ENCODE measurements at places on chromosomes 3 and 15. TPM values are rescaled to one million over a fixed set of nuclear protein-coding genes. Genes with fewer than 3 reads are reported as not detected.
A peak's percentile ranks its signal among the peaks of the same experiment; 100 is the strongest.

GRCh38 chr3:58006661-58007060 lies 1.6 kb upstream of the FLNB start:
- no peak overlapping the region for H3K27ac ChIP-seq
- no peak for DNase-seq
- H3K4me1 ChIP-seq: peaks cover 25% of the 10 kb centered on the region
- H3K27me3 ChIP-seq: peaks cover 2% of the 10 kb centered on the region
- peaks cover 6% of the 10 kb centered on the region for H3K36me3 ChIP-seq

- peaks cover 15% of the 10 kb centered on the region for H3K27me3 ChIP-seq
- no peak overlapping the region for H3K27ac ChIP-seq
- H3K36me3 ChIP-seq: no peaks in the 10 kb centered on the region
Observed at GRCh38 chr3:151935446-151935845, 62.0 kb downstream of the SUCNR1 start.

GRCh38 chr3:155852341-155852740 lies 1.9 kb downstream of the SLC33A1 start:
- no peak for DNase-seq
- peak overlapping the region; percentile 96 for H3K27ac ChIP-seq
- H3K4me3 ChIP-seq: peak overlapping the region; percentile 91
- peaks cover 50% of the 10 kb centered on the region for H3K4me1 ChIP-seq
- peaks cover 33% of the 10 kb centered on the region for H3K36me3 ChIP-seq

DNA sequence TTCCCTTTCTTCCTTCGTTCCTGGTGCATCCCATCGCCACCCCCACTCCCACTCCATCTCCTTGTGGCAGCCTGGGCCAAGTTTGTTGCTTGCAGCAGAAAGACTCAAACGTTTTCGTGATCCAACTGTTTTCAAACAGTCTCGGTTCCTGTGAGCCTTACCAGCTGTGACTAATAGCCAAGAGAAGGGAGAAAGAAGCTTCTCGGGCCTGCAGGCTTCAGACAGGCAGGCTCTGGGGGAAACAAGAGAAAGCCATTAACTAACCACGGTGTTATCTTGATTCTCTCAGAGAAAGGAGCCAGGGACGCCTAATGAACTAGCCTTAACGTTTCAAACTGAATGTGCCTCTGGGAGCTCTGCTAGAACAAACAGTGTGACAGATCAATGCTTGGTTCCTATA lies 742.0 kb downstream of the NR2F2 start:
- H3K27ac ChIP-seq: no peak overlapping the region
- H3K4me3 ChIP-seq: no peak overlapping the region
- DNase-seq: no peak
- H3K4me1 ChIP-seq: no peaks in the 10 kb centered on the region
- no peaks in the 10 kb centered on the region for H3K27me3 ChIP-seq

- no peaks in the 10 kb centered on the region for H3K4me1 ChIP-seq
- no peaks in the 10 kb centered on the region for H3K36me3 ChIP-seq
- DNase-seq: no peak
- H3K27me3 ChIP-seq: no peaks in the 10 kb centered on the region
- H3K4me3 ChIP-seq: no peak overlapping the region
- H3K27ac ChIP-seq: no peak overlapping the region
Observed at GRCh38 chr15:47331829-47332393, 385.4 kb upstream of the SEMA6D start.

- no peaks in the 10 kb centered on the region for H3K4me1 ChIP-seq
- peaks cover 48% of the 10 kb centered on the region for H3K27me3 ChIP-seq
- DNase-seq: no peak
- H3K4me3 ChIP-seq: no peak overlapping the region
Observed at GRCh38 chr3:53899750-53900149, 8.1 kb upstream of the SELENOK start.

DNA sequence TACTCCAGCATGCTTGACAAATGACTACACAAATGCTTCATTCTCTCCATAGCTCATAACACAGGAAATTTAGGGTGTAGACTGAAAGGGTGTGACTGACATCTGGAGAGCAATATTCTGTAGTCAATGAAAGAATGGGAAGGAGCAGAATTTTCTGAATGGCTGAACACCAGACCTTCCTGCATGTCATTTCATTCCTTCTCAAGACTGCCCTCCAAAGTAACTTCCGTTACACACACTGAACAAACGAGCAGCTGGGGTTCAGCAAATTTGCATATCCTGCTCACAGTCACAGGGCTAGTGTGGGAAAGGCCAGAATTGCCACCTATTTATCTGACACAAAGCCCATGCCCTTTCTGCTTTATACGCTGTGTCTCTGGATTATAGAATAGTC lies 325.0 kb upstream of the CFAP20DC start:
- H3K4me1 ChIP-seq: peaks cover 11% of the 10 kb centered on the region
- H3K27me3 ChIP-seq: no peaks in the 10 kb centered on the region
- no peak overlapping the region for H3K4me3 ChIP-seq
- DNase-seq: no peak

DNA sequence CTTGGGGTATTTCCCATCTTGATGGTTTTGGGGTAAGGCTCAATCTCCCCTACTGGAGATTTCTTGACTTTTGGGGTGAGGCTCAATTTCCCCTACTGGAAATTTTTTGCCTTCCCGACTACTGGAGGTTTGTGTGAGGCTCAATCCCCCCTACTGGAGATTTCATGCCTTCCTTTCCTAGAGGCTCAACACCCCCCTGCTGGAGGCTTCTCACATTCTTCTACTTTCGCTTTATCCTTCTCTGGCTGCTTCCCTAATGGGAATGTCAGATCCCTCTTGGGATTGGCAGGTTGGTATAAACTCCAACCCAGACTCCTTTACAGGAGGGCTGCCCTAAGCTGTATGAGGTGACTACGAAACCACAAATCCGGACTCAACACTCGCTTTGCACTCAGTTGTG lies 49.2 kb downstream of the KATNBL1 start:
- no peaks in the 10 kb centered on the region for H3K27me3 ChIP-seq
- no peak for DNase-seq
- H3K4me1 ChIP-seq: no peaks in the 10 kb centered on the region

- no peak overlapping the region for H3K27ac ChIP-seq
- no peak overlapping the region for H3K4me3 ChIP-seq
- no peaks in the 10 kb centered on the region for H3K27me3 ChIP-seq
- DNase-seq: no peak
- H3K36me3 ChIP-seq: peaks cover 61% of the 10 kb centered on the region
Observed at GRCh38 chr15:79315623-79316328, 4.9 kb downstream of the TMED3 start.

- H3K4me1 ChIP-seq: peaks cover 93% of the 10 kb centered on the region
- H3K36me3 ChIP-seq: peaks cover 13% of the 10 kb centered on the region
- no peak overlapping the region for H3K27ac ChIP-seq
- no peak overlapping the region for H3K4me3 ChIP-seq
- DNase-seq: no peak
Observed at GRCh38 chr3:46950650-46951241, 25.8 kb downstream of the CCDC12 start.

- no peak for DNase-seq
- peaks cover 54% of the 10 kb centered on the region for H3K4me1 ChIP-seq
- peaks cover 12% of the 10 kb centered on the region for H3K36me3 ChIP-seq
- H3K27me3 ChIP-seq: peaks cover 1% of the 10 kb centered on the region
Observed at GRCh38 chr3:187769771-187770170, 24.5 kb upstream of the BCL6 start.

- H3K27me3 ChIP-seq: peaks cover 18% of the 10 kb centered on the region
- peaks cover 25% of the 10 kb centered on the region for H3K4me1 ChIP-seq
- no peak for DNase-seq
- H3K27ac ChIP-seq: no peak overlapping the region
- H3K4me3 ChIP-seq: no peak overlapping the region
Observed at GRCh38 chr3:36874424-36874823, 70.4 kb downstream of the TRANK1 start.

DNA sequence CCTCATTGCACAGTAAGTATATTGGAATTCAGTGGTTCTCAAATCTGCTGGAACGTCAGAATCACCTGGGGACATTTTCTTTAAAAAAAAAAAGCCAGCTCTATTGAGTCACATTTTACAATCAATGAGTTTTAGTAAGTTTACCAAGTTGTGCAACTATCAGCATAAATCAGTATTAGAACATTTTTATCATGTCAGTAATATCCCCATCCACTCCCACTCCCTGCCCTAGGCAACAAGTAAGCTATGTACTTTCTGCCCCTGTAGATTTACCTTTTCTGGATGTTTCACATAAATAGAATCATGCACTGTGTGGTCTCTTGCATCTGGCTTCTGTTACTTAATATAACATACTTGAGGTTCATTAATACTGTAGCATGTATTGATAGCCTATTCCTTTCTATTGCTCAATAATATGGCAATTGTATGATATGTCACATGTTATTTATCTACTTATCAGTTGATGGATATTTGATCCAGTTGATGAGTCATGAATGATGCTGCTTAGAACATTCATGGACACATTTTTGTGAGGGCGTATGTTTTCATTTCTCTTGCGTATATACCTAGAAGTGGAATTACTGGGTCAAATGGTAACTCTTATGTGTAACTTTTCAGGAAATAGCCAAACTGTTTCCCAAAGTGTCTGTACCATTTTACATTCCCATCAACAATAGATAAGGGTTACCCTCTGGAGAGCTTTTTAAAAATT lies 180.5 kb downstream of the THSD4 start:
- H3K27me3 ChIP-seq: peaks cover 4% of the 10 kb centered on the region
- no peak overlapping the region for H3K27ac ChIP-seq
- H3K36me3 ChIP-seq: no peaks in the 10 kb centered on the region
- H3K4me1 ChIP-seq: peaks cover 12% of the 10 kb centered on the region
- H3K4me3 ChIP-seq: no peak overlapping the region

DNA sequence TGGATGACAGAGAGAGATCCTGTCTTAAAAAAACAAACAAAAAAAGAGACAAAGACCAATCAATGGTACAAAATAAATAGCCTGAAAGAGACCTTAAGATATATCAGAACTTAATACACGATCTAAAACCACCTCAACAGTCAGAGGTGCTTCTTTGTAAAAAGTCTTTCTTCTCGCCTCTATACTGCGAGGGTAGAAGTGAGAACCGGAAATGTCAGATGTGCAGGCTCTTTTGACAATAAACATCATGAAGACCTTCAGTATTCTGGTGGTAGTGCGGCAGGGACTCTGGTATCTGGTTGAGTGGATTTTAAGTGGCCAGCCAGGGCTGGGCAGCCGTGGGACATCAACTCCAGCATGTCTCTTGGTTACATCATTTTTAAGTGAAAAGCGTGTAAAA lies 30.0 kb downstream of the RUBCN start:
- no peak overlapping the region for H3K4me3 ChIP-seq
- no peak for DNase-seq
- H3K27ac ChIP-seq: no peak overlapping the region
- no peaks in the 10 kb centered on the region for H3K27me3 ChIP-seq

GRCh38 chr3:136465296-136465695 lies 215.2 kb downstream of the PCCB start:
- H3K27me3 ChIP-seq: no peaks in the 10 kb centered on the region
- DNase-seq: no peak
- H3K4me3 ChIP-seq: no peak overlapping the region
- H3K27ac ChIP-seq: no peak overlapping the region

GRCh38 chr3:67204951-67205350 lies 206.8 kb downstream of the KBTBD8 start:
- H3K27ac ChIP-seq: no peak overlapping the region
- H3K36me3 ChIP-seq: no peaks in the 10 kb centered on the region
- H3K4me1 ChIP-seq: no peaks in the 10 kb centered on the region
- no peaks in the 10 kb centered on the region for H3K27me3 ChIP-seq
- DNase-seq: no peak

DNA sequence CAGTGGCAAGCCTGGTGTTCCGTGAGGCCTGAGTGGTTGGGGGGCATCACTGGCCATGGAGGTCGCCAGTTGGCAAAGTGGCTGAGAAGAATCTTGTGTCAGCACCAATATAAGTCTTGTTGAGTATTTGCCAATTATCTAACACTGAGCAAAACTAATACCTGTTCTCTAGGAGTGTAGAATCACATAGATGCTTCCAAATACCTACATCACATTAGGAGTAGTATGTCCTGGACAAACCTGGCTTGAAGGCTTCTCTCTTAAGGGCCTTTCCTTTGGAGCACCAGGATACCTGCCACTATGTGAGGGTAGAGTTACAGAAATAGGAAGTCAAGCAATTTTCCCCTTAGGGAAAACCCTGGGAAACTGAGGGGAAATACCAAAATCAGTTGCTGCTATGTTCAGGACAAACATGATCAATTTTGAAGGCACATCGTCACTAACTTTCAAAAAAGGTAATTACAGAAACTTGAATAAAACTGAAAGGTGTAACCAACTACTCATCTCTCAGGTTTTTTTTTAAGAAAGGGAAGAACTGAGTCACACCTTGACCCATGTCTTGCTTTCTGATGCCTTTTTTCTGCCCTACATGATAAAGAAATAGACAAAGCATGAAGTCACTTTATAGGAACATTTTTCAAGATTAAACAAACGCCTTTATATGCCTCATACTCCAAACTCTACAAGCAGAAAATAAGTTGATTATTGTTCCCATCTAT lies 100.4 kb downstream of the IMPG2 start:
- H3K27ac ChIP-seq: no peak overlapping the region
- no peak overlapping the region for H3K4me3 ChIP-seq
- no peaks in the 10 kb centered on the region for H3K27me3 ChIP-seq
- H3K36me3 ChIP-seq: no peaks in the 10 kb centered on the region

DNA sequence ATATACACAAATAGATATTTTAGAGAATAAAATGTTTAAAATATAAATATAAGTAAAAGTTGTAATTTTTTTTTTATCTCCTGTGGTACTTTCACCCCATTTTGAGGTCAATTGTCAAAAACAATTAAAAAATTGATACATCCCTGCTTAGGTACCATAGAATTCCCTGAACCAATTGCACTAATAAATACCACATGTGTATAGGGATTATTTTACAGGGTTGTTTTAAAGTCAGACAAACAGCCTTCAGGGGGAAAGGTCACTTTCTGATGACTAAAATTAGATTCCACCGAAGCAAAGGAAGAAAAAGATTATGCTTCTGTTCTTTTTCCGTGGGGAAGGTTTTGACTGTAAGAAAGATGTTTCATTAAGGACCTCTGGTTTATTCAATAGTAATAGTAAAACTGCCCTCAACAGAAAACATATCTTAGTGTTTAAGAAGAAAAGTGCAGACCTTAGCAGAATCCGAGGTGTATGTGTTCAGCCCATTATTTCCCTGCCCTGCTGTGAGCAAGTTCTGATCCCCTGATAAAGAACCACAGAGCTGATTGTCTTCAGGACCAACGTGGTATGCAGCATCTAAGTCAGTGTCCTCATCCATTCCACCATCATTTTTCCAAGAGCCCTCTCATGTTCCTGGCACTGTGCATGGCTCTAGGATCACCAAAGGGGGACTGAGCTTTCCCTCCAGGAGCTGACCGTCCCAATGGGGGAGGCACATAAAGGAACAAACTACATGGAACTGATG lies 132.9 kb upstream of the IL12A start:
- peaks cover 22% of the 10 kb centered on the region for H3K27me3 ChIP-seq
- no peaks in the 10 kb centered on the region for H3K36me3 ChIP-seq
- H3K27ac ChIP-seq: no peak overlapping the region
- H3K4me3 ChIP-seq: no peak overlapping the region

Gene GOLGA6A
- total RNA-seq: not detected

Gene EFHB
- 0.24 TPM for total RNA-seq

Gene PRR23B
- not detected for total RNA-seq

Gene SGO1
- 17.8 TPM for total RNA-seq

Gene ARRDC4
- 1.5 TPM for total RNA-seq

Gene CYFIP1
- 50.7 TPM for total RNA-seq
